ENCODE measurements at places on chromosomes 16 and 17.

DNA sequence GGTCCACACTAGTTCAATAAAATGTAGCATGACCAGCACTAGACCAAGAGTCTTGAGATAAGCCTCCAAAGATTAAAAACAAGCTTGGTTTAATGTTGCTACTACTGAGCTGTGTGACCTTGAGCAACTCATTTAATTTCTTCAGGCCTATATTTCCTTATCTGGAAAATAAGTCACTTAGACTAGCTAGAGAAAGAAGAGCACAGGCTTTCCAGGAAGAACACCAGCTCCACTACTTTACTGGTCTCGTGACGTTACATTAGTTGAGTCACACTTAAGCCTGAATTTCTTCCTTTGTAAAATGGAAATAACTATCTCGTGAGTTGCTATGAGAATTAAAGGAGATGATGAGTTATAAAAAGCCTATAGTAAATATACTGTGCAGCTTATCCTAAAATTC lies 5.4 kb downstream of the HELZ start:
- DNase-seq = no peak

DNA sequence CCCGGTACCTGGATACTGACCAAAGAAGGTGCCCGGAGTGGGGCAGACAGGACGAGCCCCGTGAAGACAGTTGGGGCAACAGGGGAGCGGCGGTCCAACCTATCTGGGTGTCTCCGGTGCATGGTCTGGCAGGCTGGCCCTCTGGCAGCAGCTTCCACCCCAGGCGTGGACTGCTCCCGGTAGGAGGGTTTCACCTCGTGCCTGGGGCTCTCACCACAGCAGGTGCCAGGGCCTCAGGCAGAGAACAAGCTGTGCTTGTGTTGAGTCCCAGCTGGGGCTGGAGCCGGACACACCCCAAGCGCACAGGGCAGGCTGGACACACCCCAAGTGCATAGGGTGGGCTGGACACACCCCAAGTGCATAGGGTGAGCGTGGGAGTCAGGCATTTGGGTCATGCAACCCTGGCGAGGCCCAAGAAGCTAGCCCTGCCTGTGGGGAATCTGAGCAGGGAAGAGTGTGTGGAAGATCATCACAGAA lies 1.5 kb upstream of the FBXL16 start:
- no peak for DNase-seq

GRCh38 chr17:72187556-72187955 lies 66.7 kb downstream of the SOX9 start:
- no peak for DNase-seq

- peak; percentile 61 for DNase-seq
Observed at GRCh38 chr17:1029196-1029921, 32.4 kb downstream of the TIMM22 start.

- peak; percentile 84 for DNase-seq
Observed at GRCh38 chr16:55711959-55712876, 56.4 kb downstream of the SLC6A2 start.

DNA sequence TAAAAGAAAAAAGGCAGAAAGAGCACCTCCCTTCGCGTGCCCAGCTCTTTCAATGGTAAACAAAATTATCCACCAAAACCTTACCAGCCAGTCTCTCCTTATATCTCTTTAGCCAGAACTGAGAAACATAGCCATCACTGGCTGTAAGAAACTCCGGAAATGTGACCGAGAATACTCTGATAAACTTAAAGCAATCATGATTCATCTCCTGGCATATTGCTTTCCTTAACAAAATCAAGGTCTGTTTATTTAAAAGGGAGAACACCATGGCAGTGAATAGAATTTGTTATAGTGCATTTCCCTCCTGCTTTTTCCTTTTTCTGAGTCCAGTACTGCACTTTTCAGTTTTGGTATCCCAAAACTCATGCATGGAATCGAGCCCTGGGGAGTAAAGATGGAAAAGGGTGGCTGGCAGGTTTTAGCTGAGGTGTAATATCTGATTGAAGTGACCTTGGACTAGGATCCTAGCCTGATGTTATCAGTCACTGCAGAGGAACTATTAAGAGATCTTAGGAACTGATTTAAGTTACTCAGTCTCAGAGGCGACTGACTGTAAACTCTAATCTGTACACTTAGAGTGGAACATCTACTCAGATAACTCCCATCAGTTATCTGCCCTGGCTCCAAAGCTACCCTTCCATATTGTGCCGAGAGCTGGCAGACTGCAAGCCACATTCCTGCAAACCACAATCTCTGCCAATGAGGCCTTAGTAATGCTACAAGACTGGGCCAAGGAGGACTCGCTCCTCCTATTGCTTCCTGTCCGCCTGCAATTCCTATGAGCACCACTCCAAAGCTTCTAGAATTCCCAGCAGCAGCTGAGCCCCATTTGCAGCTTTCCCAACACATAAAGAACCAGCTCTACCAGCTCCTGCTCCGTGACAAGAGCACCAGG lies 7.4 kb upstream of the COX10 start:
- DNase-seq = no peak
